ENCODE measurements at places on chromosomes 16 and 17. TPM values are rescaled to one million over a fixed set of nuclear protein-coding genes. Genes with fewer than 3 reads are reported as not detected.
A peak's percentile ranks its signal among the peaks of the same experiment; 100 is the strongest.

The DNASE1L2 gene
- total RNA-seq: 3.5 TPM

The DDX28 gene
- 19.9 TPM for total RNA-seq

The CES4A gene
- 17.0 TPM for total RNA-seq

The PPY gene
- not detected for total RNA-seq

The GAS2L2 gene
- 0.71 TPM for total RNA-seq

The FOXN1 gene
- total RNA-seq: 0.24 TPM

- no peaks in the 10 kb centered on the region for H3K36me3 ChIP-seq
- H3K27me3 ChIP-seq: no peaks in the 10 kb centered on the region
- peaks cover 10% of the 10 kb centered on the region for H3K4me1 ChIP-seq
- no peak overlapping the region for H3K4me3 ChIP-seq
- H3K27ac ChIP-seq: peak overlapping the region; percentile 0
Measured at GRCh38 chr16:22694887-22695382, 119.0 kb upstream of the HS3ST2 start.

DNA sequence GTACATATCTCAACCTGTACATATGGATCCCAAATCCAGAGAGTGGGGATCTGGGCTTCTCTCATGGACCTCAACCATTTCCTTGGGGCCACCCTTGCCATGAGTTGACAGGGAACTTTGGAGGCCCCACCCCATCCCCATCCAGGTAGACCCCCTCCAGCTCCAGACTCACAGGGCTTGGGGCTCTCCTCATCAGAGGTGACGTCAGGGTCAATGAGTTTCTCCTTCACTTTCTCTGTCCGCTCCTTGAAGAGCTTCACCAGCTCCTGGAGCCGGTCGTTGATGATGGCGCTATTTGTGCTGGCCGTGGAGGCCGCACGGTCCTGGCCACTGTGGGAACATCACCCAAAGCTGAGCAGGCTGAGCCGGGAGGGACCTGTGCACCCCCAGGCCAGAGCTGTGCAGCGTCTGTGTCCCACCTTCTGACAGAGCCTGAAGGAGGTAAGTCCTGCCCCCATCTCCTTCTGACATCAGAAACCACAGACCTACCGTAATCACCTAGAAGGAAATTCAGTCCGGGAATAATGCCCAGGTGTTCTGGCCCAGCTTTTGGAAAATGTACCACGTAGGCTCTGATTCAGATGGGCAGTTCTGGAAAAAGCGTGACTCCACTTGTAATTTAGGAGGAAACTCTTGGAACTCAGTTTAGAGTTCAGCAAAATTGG lies 50.6 kb downstream of the CNGB1 start:
- no peaks in the 10 kb centered on the region for H3K4me1 ChIP-seq
- H3K27me3 ChIP-seq: no peaks in the 10 kb centered on the region
- H3K4me3 ChIP-seq: no peak overlapping the region
- H3K36me3 ChIP-seq: no peaks in the 10 kb centered on the region

DNA sequence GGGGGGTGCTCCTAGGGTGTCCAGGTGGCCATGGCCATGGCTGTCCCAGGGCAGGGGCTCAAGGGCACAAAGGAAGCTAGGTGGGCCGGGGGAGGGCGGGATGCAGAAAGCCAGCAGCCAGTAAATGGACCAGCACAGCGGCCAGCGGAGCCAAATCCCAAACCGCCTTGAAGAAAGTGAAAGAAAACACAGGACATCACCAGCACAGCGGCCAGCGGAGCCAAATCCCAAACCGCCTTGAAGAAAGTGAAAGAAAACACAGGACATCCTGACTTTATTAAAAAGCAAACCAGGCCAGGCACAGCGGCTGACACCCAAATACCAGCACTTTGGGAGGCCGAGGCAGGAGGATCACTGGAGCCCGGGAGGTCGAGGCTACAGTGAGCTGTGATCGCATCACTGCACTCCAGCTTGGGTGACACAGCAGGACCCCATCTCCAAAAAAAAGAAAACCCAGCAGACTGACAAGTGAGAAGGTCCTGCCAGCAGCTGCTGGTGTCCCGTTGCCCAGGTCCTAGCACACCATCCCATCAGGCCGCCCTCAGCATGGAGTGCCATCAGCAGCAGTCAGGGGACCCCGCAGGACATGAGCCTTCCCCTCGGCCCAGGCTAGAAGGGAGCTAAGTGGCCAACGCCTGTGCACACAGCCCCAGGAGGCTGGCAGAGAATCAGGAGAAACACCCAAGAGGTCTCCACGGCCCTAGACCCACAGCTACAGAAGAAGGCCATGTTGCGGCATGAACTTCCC lies 17.0 kb downstream of the SLC38A10 start:
- no peaks in the 10 kb centered on the region for H3K27me3 ChIP-seq
- peak; percentile 38 for DNase-seq
- peaks cover 4% of the 10 kb centered on the region for H3K4me1 ChIP-seq
- H3K27ac ChIP-seq: peak overlapping the region; percentile 61
- H3K36me3 ChIP-seq: no peaks in the 10 kb centered on the region

- H3K27me3 ChIP-seq: no peaks in the 10 kb centered on the region
- no peak for DNase-seq
- H3K4me3 ChIP-seq: no peak overlapping the region
- peaks cover 48% of the 10 kb centered on the region for H3K4me1 ChIP-seq
- H3K27ac ChIP-seq: peak overlapping the region; percentile 75
- no peaks in the 10 kb centered on the region for H3K36me3 ChIP-seq
Measured at GRCh38 chr17:76531486-76532038, 5.9 kb downstream of the CYGB start.

- peaks cover 4% of the 10 kb centered on the region for H3K4me1 ChIP-seq
Measured at GRCh38 chr16:159136-159849, 6.5 kb upstream of the HBM start.

DNA sequence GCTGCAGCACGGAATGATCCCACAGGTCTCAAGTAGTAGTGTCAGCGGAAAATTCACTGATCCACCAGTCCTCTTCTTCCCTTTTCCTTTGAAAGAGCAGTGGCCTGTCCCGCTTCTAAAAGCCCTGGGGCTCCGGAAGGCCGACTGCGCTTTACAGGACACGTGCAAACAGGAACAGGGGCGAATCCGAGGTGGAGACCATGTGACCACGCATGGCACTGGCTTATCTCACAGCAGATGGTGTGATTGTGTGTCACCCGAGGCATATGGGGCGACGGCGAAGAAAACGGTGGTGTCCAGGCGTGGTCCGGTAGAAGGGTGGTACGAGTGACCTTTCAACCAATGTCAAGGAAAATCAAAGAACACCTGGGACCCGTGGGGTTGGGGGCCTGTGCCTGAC lies 12.0 kb upstream of the KCNJ18 start:
- H3K4me1 ChIP-seq: no peaks in the 10 kb centered on the region
- no peaks in the 10 kb centered on the region for H3K27me3 ChIP-seq
- no peaks in the 10 kb centered on the region for H3K36me3 ChIP-seq
- DNase-seq: no peak
- H3K27ac ChIP-seq: no peak overlapping the region

- DNase-seq: no peak
Measured at GRCh38 chr16:85354686-85355514, 242.6 kb upstream of the CIBAR2 start.

GRCh38 chr16:28187595-28188004 lies 24.2 kb downstream of the XPO6 start:
- H3K4me3 ChIP-seq: no peak overlapping the region
- H3K27me3 ChIP-seq: no peaks in the 10 kb centered on the region
- no peak overlapping the region for H3K27ac ChIP-seq
- H3K4me1 ChIP-seq: peaks cover 15% of the 10 kb centered on the region

DNA sequence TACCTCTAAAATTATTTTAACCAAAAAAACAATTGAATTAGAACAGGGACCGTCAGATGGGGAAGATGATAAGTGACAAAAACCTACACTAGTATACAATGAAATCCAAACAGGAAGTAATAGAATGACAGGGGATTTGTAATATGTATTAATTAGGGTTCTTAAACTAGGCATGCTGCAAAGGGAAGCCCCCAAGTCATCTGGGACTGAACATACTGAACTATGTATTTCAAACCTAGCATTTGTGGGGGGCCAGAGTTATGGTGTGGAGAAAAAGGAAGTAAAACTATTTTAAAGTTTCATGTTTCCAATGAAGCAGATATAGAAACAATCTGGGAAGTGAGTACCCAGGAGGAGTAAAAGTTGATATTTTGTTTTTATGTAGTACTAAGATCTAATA lies 133.2 kb upstream of the HS3ST3A1 start:
- H3K4me1 ChIP-seq: no peaks in the 10 kb centered on the region
- H3K4me3 ChIP-seq: no peak overlapping the region
- no peak overlapping the region for H3K27ac ChIP-seq

DNA sequence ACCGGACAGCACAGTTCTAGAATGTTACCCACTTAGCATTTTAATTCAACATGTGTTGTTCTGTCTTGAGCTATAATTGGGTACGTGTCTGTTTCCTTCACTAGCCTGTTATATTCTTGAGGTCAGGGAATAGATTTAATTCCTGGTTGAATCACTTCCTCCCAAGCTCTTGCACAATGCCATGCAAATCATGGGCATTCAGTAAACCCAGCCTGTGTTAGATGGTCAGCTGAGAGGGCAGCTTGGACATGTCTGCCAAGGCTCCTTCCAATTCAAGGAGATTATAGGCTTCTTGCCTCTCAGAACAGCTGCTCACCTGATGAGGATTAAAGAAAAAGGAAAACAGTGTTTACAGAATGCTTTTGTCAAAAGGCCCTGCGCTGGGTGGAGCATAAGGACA lies 12.6 kb downstream of the C1QTNF1 start:
- H3K27ac ChIP-seq: no peak overlapping the region
- DNase-seq: no peak
- H3K4me3 ChIP-seq: no peak overlapping the region

GRCh38 chr17:77427391-77427991 lies 286.7 kb downstream of the SEC14L1 start:
- peaks cover 86% of the 10 kb centered on the region for H3K4me1 ChIP-seq
- peak overlapping the region; percentile 92 for H3K27ac ChIP-seq
- H3K4me3 ChIP-seq: no peak overlapping the region
- peak; percentile 60 for DNase-seq
- no peaks in the 10 kb centered on the region for H3K27me3 ChIP-seq

DNA sequence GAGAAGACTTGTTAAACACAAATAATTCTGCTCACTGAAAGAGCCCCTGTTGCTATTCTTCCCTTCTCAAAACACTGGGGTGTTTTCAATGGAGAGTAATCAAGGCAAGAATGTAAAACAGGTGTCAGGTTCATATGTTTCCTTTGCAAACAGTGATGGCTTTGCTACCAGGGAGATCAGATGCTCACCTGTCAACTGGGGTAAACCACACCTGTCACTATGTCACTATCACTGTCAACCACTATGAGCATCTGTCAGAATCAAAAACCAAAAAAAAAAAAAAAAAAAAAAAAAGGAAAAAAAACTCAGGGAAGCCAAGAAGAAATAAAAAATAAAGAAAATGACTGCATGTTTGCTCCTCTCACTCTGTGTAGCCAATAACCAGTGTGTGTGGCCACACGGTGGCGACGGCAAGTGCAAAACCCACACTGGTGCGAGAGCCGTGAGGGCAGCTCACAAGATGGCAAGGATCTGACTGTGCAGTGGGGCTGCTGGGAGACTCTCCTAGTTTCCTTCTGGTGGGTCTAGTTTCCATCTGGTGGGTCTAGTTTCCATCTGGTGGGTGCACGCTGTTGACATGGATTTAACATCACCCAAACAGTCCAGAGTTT lies 22.7 kb downstream of the USP22 start:
- H3K27me3 ChIP-seq: no peaks in the 10 kb centered on the region
- H3K36me3 ChIP-seq: no peaks in the 10 kb centered on the region
- H3K4me3 ChIP-seq: no peak overlapping the region

DNA sequence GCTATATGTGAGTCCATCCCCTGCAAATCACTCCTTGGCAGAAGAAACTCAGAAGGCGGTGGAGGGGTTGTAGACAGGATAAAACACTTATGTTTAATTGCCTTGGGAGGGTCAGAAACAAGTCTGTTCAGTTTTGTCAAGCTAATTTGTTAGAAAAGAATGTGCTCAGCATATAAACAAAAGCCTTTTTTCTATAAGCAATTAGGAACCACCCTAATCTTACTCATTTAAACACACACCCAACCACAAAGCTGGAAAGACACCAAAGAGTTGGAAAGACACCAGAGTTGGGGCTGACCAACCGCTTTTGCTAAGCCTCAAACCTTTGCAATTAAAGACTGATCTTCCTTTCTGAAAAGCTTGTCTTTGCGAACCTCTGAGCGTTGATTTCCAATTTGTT lies 439.2 kb upstream of the ERCC4 start:
- no peaks in the 10 kb centered on the region for H3K27me3 ChIP-seq
- no peak for DNase-seq
- H3K36me3 ChIP-seq: no peaks in the 10 kb centered on the region
- no peak overlapping the region for H3K4me3 ChIP-seq
- no peak overlapping the region for H3K27ac ChIP-seq

- no peaks in the 10 kb centered on the region for H3K36me3 ChIP-seq
- no peak for DNase-seq
- no peaks in the 10 kb centered on the region for H3K27me3 ChIP-seq
- H3K4me3 ChIP-seq: no peak overlapping the region
Measured at GRCh38 chr16:27304881-27305745, 8.7 kb upstream of the IL4R start.

DNA sequence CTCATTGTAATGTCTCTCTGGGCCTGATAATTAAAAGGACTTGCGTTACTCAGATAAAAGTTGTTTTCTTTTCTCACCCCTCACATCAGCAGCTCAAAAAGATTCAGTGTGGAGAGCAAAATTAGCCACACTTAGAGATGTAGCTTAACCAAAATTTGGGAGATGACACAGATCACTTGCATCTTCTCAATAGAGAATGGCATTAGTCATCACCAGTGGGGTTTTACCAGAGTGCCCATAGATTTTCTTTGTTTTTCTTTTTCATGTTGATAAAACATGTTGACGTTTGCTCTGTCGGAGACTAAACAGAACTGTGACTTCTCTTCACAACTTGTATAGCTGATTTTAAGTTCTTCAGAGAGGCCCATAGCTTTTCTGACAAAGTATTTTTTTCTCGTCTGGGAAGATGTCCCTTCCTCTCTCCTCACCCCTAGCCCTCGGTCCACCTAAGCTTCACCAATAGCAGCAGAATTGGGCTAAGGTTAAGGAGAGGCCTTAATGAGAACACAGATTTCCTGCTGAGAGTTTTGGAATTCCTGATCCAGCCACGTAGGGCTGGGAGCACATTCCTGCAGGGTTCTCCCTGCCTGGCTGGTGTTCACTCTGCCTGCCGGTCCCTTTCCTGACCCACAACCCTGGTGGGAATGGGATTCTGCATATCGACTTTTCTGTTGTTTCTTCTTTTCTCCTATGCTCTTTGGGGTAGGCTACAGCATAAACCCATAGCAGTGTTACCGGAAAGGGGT lies 92.6 kb downstream of the CACNG3 start:
- no peaks in the 10 kb centered on the region for H3K36me3 ChIP-seq
- H3K4me3 ChIP-seq: no peak overlapping the region
- H3K4me1 ChIP-seq: no peaks in the 10 kb centered on the region
- no peak overlapping the region for H3K27ac ChIP-seq

DNA sequence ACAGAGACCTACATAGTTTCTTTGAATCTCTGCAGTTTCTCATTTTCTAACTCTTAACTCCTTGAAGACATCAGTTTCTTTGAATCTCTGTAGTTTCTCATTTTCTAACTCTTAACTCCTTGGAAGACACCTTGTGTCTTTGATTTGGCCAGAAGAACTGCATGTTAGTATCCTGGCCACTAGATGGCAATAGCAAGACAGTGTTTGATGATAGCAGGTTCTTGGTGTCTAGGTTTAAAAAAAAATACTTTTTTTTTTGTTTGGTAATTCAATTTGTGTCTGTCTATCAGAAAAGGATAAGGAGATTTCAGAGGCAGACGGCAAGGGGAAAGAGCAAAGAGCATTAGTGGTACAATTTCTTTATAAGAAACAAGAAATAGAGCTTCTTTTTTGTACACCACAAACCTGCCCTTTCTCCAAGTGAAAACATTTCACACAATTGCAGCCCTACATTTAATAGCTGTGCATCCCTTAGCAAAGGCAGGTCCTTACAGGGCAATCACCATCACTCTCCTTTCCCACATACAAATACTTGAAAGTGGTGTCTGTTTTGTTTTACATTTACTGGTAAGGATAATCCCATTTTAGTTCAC lies 1324.9 kb upstream of the CDH8 start:
- H3K4me3 ChIP-seq: no peak overlapping the region
- no peak overlapping the region for H3K27ac ChIP-seq
- H3K4me1 ChIP-seq: no peaks in the 10 kb centered on the region
- no peaks in the 10 kb centered on the region for H3K36me3 ChIP-seq

All from testis (tissue), 5 donors.